Amygdala (tissue), 56 donors: ENCODE measurements at places on chromosomes 11 and 22.

DNA sequence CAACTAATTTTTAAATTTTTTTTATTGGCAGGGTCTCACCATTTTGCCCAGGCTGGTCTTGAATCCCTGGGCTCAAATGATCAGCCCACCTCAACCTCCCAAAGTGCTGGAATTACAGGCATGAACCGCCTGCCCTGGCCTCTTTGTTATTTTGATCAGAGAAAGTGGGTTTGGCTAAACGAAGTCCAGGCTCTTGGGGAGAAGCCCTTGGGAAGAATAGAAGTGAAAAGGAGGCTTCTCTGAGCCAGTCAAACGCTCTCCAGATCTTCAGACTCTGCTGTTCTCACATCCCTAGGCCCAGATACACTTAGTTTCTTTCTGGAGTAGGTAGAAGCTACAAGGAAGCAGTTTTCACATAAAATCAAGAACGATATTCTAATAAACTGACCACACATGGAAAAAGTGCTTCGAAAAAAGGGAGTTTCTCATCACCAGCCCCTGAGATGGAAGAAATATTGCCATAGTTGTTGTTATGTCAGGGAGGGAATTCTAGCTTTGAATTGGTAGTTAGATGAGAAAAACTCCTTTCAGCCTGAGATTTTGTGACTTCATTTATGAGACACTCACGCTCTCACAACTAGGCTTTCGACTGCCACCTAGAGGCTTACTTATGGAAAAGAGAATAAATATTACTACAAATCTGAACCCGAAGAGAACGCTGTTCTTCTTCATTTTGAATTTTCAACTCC lies 41.7 kb upstream of the AQP11 start:
- no peak for DNase-seq

- DNase-seq: no peak
Measured at GRCh38 chr22:37487571-37487970, 1.4 kb upstream of the MFNG start.

GRCh38 chr11:22331771-22332170 lies 6.4 kb upstream of the SLC17A6 start:
- no peak for DNase-seq

GRCh38 chr11:91653079-91653754 lies 571.4 kb upstream of the FAT3 start:
- DNase-seq: no peak

GRCh38 chr11:70153133-70153727 lies 49.9 kb upstream of the FADD start:
- DNase-seq: no peak

GRCh38 chr22:49139492-49140151 lies 688.1 kb downstream of the BRD1 start:
- DNase-seq: no peak

GRCh38 chr11:1748636-1749394 lies 1.6 kb downstream of the IFITM10 start:
- no peak for DNase-seq

DNA sequence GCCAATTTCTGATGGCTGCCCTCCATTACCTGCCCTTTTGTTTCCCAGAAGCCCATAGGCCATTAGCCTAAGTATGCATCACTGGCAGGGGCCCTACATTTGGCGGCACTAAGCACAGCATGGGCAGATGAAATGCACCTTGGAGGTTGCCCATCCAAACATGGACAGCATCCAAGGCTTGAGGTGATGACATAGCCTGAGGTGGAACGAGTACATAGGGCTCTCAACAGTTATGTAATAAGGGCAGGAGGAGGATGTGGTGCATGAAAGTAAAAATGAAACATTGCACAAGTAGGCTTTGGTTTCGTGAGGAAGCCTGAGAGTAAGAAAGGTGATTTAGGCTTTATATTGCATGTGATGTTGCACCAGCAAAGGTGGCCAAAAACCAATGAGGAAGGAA lies 148.1 kb downstream of the FAM76B start:
- DNase-seq: no peak

GRCh38 chr11:83972536-83972935 lies 686.4 kb upstream of the CCDC90B start:
- DNase-seq: no peak

- no peak for DNase-seq
Measured at GRCh38 chr22:39962071-39962470, 1.9 kb downstream of the TMA7B start.

DNA sequence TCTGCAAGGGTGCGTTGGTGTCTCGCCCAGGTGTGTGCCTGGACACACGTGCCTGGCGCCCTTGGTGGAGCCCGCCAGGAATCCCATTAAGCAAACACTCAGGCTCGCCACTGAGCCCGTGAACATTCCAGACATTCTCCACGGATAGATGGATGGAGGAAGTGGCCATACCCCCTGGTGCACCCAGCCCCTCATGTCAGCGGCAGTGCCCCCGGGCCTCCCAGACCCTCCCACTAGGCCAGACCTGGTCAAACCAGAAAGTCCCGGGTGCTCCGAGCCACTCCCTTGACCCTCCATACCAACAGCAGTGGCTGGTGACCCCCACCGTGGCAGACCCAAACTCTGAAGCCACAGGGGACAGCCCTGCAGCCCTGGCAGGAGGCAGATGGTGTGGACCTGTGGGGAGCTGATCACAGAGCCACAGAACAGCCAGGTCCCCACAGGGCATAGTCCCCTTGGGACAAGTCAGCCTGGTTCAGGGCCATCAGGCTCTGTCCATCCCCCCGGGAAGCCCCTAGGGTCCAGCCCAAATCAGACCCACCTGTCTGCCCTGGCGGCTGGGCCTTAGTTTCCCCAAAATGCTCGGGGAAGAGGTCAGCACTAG lies 1.9 kb downstream of the EPS8L2 start:
- DNase-seq: no peak

DNA sequence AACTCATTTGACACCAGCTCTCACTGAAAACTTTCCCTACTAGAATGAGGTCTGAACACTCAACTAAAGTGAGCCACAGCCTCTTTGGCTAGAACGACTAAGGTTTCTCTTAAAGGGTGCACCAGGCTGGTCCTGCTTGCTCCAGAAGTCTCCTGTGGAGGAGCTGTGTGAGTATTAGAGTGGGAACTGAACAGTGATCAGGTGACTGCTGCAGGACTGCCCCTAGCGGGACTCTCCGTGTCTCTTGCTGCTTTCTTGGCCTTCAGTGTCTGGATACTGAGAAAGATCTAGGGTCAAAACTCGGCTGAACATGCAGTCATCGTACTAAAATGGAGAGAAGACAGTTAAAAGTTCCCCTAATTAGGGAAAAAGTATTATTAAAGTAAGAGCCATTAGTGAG lies 34.6 kb downstream of the FAM118A start:
- no peak for DNase-seq

DNA sequence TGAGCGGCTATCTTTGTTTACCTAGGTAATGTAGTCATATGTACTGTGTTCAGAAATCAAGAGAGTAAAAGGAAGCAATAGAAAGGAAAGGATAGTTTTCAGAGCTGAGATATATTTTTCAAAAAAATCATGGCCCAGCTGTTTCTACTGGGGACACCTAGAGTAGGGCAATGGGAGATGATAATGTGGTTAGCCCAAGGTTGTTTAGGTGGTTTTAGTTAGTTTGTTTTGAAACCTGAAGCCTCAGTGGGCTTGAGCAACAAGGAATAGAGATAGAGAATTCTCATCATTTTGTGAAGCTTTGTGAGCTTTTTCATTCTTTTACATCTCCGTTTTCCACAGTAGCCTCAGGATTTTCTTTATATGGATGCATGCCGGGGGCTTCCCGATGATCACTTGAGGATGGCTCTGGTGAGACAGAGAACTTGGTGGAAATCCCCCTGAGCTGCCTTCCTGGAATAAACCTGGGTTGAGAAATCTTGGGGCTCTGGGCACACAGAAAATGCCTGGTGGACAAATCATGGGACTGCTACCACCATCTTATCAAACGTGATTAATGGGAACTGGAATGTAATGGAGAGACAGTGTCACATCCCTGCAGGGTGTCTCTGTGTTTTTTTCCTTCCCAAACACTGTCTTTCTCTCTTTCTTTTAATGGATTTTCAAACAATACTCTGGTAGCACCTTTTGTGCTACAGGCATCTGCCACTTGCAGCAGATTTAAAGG lies 49.0 kb downstream of the ARHGAP42 start:
- DNase-seq: no peak
